Keratinocyte (primary cell): ENCODE measurements at places on chromosomes 3 and 15. TPM values are rescaled to one million over a fixed set of nuclear protein-coding genes. Genes with fewer than 3 reads are reported as not detected.

- no peak for DNase-seq
Observed at GRCh38 chr3:126908752-126909275, 74.1 kb upstream of the PLXNA1 start.

GRCh38 chr3:83662381-83662960 is 1296.3 kb upstream of the CADM2 start:
- no peak for DNase-seq

DNA sequence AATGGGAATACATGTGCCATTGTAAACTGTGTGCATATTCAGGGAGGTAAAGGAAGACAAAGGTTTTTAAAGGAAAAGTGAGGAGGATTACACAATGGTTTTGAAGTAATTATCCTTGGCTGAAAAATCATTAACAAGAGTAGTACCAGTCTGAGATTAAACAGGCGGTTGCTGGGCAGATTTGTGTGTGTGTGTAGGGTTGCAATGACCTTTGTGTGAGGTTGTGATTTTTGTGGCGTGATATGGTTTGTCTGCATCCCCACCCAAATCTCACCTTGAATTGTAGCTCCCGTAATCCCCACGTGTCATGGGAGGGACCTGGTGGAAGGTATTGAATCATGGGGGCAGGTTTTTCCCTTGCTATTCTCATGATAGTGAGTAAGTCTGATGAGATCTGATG is 7.0 kb downstream of the DLEC1 start:
- no peak for DNase-seq

DNA sequence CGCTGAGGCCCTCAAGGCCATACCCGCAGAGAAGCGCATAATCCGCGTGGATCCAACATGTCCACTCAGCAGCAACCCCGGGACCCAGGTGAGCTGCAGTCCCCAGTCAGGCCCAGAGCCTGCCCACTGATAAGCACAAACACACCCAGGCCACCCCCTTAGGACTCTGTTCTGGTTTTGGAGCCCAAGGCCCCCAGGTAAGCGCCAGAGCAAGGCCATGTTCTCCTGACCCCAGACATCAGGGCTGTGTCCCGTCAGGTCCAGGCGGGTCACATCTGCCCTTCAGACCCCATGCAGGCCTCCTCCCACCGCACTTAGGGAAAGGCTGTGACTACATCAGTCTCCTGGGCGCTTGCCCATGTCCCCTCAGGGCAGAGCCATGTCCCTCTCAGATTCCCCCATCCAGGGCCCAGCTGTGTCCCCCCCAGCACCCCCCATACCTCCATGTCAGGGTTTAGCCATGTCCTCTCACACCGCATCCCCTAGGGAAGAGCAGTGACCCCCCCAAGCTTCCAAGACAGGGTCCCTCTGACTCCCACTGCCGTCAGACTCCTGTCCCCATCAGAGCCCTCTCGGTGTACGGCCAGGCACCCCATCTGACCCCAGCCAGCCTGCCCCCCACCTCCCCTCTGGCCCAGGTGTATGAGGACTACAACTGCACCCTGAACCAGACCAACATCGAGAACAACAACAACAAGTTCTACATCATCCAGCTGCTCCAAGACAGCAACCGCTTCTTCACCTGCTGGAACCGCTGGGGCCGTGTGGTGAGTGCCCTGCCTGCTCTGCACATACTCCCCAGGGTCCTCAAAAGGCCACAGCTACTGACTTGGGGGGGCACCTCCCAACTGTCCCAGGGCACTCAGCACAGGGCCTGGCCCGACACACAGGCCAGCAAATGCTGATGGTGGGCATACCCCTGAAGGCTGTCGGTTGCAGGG is 1.6 kb downstream of the PARP3 start:
- DNase-seq = no peak

Gene FAIM
- polyA plus RNA-seq = 3.1 to 6.7 TPM (median 3.2 TPM) in 3 replicates

Gene PLA2G4E
- polyA plus RNA-seq = 1.1 to 6.7 TPM (median 3.5 TPM) in 3 replicates

Gene ATP10A
- polyA plus RNA-seq = not detected in 3 replicates

Gene CYP1A1
- polyA plus RNA-seq = 3.1 to 23.4 TPM (median 4.8 TPM) in 3 replicates

GRCh38 chr3:33750211-33750548 is 32.1 kb upstream of the CLASP2 start:
- no peak for DNase-seq

DNA sequence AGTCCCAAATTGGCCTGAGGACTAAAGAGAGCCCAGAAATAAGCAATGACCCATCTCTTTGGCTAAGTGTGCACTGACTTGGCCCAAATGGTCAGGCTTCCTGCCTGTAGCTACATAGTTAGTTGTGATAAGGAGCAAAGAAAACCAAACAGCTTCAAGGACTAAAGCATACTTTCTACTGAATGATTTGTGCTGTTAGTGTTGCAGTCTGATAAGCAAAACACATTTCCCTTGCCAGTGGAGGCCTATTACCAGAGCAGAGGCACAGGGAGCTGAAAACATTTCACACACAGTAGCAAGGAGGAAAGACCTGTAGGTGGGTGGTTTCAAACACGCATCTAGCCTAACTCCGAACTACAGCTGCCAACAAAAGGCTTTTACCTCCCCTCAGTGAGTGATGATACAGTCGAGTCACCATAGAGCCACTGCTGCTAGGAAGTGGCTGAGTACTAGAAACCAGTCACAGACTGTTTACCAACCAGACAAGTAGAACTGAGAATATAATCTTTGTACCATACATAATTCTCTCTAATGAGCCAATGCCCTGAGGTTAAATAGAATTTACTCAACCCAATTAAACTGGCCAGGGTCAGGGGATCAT is 222.3 kb upstream of the THBS1 start:
- no peak for DNase-seq
